ENCODE measurements at places on chromosomes 1 and 21.

DNA sequence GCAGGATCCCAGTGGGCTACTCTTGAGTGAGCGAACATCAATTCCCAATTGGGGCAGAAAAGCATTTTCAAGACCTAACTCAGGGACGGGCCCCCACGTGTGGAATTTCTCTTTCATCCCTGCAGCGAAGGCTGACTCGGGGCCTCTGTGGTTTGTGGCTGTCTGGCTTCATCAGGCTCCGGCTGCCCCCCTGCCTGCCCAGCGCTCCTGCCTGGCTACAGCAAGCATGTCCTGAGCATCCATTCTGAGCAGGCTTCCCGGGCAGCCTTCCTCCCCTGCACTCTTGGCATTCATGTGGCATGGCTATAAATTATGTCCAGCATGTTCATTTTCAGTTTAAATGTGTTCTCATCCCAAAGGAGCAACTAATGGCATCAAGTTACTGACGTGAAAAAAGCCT is 588.1 kb downstream of the KIF26B start:
- DNase-seq, result no peak

DNA sequence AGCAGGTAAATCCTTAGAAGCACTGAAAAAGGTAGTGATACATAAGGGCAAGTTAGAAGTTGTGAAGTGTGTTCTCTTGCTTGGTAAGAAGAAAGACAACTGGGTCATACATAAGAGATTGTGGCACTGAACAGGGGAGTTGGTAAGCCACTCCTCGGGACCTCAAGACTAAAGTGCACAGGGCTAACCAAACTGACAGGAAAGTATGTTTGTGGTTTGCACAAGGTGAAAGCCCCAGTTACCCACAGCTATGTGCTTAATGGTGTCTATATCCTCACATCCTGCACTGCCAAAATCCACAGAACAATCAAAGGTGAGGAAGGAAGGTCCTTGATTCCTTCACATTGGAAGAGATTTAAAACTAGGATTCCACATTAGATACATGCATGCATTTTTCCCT is 276.5 kb downstream of the DNM3 start:
- no peak for DNase-seq

DNA sequence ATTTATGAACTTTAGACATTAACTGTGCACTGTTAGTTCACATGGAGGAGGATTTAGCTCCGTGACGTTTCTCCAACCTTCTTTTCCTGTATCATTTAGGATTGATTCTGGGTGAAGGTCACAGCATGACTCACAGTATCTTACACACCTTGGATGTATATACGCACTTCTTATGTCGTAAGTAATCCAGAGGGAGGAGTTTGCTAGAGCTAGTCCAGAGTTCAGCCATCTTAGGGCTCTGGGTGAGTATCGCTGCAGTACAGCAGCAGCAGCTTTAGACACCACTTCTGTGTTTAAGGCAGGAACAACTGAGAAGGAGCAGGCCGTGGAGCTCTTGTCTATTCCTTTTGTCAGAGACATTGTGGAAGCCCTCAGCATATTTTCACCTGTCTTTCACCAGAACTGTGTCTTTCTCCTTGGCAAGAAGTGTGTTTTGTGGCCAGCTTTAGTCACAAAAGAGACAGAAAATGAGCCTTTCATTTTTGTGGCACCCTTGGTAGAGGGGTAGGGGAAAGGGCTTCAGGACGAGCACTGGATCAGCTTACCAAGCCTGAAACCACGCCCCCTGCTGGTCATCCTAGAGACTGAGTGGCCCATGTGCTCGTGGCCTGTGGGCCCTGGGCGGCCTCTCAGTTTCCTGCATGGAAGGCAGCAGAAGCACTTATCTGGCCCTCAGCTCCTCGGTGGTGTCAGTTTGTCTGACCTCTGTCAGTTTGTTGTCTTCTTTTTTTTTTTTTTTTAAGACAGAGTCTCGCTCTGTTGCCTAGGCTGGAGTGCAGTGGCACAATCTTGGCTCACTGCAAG is 64.0 kb downstream of the ADARB1 start:
- DNase-seq, result peak; percentile 39

DNA sequence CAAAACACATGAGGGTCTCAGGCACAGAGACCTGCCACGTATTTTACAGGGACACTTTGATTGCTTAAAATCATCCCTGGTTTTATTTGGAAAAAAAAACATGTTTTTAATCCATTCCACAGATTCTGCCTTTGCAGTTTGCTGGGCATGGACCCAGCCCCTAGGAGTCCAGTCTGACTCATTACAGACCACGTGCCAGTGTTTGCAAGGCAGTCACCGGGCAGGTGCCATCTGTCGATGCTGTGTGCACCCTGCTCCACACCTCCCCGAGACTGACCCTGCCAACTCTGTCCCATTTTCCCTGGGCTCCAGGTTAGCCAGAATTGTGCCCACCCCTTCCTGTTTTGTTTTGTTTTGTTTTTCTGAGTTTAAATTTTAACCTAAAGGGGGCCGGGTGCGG is 148.4 kb upstream of the TMEM51 start:
- DNase-seq, result no peak

DNA sequence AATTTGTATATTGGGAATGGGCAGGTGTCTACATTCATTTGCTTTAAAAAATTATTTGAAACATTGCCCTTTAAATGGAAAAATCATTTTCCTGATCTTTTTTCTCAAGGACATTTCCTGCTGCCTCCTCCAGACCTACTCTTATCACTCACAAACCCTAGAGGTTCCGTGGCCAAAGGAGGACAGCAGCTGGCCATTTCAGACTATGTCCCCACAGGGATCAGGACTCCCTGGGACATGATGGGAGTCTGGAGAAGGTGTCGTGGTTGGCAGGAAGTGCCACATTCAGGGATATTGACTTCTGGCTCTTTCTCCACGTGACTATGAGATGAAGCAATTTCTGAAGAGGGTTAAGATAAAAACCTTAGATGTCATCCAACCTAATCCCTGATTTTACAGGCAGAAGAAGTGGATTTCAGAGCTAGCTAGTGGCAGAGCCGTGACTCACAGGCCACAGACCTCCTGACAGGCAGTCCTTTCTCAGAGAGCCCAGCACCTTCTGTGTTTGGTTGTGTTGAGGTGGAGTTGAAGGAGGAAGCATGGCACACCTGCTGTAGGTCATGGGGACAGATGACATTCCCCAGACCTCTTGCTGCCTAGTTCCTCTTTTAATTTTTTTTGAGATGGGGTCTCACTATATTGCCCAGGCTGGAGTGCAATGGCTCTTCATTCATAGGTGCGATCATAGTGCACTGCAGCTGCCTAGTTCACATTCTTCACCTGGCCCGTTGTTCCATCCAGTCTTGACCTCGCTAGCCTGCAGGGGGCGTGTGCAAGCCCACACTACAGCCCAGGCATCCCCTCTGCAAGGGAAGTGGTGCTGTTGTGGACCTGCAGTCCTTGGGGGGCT is 25.5 kb upstream of the IL10 start:
- no peak for DNase-seq

- no peak for DNase-seq
Observed at GRCh38 chr1:30596470-30596869, 126.9 kb downstream of the MATN1 start.

- no peak for DNase-seq
Observed at GRCh38 chr1:53320646-53321045, 7.2 kb downstream of the LRP8 start.

DNA sequence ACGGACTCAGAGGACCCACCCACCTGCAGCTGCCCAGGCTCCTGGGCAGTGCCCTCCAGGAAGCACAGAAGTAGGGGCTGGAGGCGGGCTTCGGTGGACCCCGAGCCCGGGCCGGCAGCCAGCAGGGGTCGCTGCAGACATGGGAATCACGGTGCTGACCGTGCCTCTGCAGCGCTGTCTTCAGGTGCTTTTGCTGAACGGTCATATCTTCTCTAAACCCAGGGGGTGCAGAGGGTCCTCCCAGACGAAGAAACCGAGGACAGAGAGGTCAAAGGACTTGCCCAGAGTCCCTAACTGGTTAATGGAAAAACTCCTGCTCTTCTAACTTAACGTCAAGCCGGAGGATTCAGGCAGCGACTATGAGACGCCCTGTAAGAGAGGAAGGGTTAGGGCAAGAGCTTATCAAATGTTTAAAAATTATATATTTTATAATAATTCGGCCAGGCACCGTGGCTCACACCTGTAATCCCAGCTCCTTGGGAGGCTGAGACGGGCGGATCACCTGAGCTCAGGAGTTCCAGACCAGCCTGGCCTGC is 21.5 kb upstream of the LEFTY2 start:
- peak; percentile 41 for DNase-seq

DNA sequence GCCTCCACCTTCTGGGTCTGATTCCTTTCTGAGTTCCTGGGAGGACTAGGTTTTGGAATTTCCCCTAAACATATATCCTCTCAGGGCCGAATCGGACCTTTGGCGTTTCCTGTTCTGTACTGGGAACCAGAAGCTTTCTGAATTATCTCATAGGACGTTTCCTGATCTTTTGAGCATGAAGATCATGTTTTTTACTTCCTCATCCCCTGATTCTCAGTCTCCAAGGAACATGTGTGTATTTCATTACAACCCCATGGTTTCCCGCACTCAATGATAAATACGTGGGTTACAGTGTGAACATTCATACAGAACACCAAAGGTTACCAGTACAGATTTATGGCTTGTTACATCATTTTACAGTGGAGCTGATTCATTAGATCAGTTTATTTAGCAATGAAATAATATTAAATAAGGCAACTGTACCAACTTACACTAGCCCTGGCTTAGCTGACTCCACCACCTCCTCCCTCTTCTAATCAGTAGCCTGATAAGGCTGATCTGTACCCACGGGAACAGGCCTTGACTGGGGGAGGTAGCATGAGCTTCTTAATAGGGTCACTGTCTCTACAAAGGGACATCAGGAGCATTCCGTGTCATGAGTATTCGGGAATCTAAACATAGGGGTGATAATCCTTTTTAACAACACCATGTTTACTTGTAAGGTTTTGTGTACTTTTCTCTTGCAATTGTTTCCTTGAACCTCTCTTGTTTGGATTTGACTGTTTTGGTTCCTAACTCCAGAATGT is 57.8 kb upstream of the ERRFI1 start:
- DNase-seq, result no peak

- no peak for DNase-seq
Observed at GRCh38 chr21:34944015-34944755, 104.9 kb downstream of the RUNX1 start.

DNA sequence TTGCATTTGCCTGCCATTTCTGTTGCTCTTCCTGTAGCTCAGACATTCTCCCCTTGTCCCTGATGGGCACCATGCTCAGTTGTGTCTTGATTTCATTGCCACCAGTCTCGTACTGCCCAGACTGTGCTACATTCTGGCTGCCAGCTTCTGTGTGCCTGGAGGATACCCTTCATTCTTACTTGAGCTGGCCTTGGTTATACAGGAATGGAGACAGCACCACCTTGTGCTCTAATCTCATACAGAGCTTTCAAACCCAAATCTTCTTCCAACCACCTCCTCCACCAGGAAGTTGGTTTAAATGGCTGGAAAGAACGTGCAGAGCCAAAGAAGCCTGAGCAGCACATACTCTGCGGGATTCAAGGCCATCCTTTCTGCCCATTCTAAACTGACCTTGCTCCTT is 165.3 kb downstream of the SLC35F3 start:
- no peak for DNase-seq

Measured in stimulated activated CD4-positive, alpha-beta T cell treated with anti-CD3 and anti-CD28 coated beads, TNF-alpha, amount 100 ng/mL, for 4 hours (primary cell).